ENCODE measurements at places on chromosomes 11 and 22. TPM values are rescaled to one million over a fixed set of nuclear protein-coding genes. Genes with fewer than 3 reads are reported as not detected.

- DNase-seq, result peak; percentile 59
Measured at GRCh38 chr11:20355221-20356219, 8.0 kb upstream of the HTATIP2 start.

- peak; percentile 45 for DNase-seq
Measured at GRCh38 chr11:57474803-57475115, 14.4 kb downstream of the RTN4RL2 start.

DNA sequence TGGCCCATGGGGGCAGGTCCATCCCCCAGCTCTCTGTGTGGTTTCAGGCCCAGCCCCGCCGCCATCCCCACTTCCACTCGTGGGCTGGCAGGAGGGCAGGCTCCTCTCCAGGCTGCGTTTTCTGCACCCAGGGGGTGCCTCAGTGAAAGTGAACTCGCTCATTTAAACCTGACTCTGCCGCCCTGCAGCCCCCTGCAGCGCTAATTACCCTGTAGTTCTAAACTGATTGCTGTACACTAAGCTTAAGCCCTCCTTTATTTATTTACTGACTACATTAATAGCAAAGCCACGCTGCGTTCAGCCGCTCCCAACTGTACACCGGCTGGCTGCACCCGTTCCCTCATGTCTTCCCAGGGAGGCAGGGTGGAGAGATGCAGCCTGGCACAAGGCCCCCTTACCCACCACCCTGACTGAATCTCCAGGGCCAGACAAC is 36.6 kb upstream of the NNMT start:
- DNase-seq, result no peak

- no peak for DNase-seq
Measured at GRCh38 chr11:24574461-24574860, 77.6 kb downstream of the LUZP2 start.

GRCh38 chr11:35234460-35235156 is 95.6 kb downstream of the CD44 start:
- DNase-seq, result no peak

DNA sequence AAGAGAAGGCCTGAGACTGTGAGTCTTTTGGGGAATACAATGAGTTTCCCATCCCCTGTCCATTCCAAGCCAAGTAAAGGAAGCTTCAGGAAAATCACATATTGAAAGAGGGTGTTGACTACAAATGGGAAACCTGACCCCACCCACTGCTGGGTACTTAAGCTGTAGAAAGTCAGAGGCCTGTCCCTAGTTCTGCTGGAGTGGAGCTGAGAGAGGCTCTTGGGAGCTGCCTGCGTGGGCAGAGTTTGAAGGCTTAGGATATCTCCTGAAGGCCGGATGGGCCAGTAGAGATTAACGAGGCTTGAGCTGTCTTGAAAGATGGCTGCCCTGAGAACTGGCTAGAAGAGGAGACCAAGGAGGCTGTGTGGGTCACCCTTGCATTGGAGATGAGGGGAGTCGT is 176.2 kb upstream of the NECTIN1 start:
- DNase-seq, result no peak

DNA sequence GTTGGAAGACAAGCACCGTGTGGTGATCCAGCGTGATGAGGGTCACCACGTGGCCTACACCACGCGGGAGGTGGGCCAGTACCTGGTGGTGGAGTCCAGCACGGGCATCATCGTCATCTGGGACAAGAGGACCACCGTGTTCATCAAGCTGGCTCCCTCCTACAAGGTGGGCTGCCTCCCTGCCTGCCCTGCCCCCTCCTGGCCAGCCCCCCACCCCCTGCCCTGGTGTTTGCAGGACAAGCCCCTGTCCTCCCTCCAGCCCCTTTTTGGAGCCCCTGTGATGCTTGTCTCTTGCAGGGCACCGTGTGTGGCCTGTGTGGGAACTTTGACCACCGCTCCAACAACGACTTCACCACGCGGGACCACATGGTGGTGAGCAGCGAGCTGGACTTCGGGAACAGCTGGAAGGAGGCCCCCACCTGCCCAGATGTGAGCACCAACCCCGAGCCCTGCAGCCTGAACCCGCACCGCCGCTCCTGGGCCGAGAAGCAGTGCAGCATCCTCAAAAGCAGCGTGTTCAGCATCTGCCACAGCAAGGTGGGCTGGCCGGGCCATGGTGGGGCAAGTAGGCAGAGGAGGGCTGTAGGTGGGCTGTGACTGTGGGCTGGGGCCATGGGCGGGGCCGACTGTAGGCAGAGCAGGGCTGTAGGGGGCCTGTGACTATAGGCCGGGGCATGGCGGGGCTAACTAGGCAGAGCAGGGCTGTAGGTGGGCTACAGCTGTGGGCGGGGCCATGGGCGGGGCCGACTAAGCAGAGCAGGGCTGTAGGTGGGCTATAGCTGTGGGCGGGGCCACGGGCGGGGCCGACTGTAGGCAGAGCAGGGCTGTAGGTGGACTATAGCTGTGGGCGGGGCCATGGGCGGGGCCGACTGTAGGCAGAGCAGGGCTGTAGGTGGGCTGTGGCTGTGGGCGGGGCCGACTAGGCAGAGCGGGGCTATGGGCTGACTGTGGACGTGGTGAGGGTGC is 13.6 kb downstream of the MUC2 start:
- no peak for DNase-seq

- DNase-seq, result no peak
Measured at GRCh38 chr11:75063741-75064314, 32.8 kb downstream of the OR2AT4 start.

GRCh38 chr11:69293819-69294505 is at the start of gene MYEOV:
MYEOV (plus strand) TSS chr11:69294155; CDS start chr11:69295355, 1,200 bp downstream.
- peak; percentile 50 for DNase-seq

- no peak for DNase-seq
Measured at GRCh38 chr11:15622231-15622890, 507.6 kb downstream of the INSC start.

DNA sequence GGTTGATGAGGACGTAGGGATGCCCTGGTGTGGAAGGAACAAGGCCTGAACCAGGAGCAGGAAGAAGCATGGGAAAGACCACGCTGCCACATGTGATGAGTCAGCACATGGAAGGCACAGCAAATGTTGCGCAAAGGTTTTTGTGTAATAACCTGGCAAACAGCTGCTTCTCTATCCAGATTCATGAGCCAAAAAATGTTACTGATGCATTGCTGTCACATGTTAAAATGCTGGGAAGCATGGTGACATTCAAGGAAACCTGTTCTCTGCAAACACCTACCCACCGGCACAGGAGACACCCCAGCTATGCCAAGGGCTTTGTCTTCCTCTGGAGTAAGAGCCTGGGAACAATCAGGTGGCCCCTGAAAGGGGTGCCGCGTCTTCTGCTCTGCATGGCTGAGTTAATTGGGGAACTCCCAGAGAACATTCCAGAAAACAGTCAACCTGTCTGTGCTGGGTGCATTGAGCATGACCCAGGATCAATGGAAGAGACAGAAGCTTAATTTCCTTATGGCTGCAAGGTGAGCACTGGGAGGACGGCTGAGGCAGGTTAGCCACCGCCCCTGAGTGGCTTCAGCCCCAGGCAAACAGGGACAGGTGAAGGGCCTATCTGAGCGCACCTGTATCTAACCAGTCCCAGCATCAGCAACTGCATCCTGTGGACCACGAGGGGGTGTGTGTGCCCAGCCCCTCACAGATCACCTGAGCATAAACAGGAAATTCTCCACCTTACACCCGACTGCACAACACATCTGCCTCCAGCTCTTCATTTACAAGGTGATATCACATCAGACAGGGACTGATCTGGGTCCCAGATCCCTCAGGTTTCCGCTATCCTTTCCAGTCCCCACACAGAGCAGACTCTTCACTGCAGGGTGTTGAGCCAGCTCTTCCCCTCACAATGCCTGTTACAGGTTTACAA is 108.4 kb downstream of the GGTLC2 start:
- DNase-seq, result no peak

GRCh38 chr11:117772360-117772759 is 24.7 kb downstream of the DSCAML1 start:
- no peak for DNase-seq

- DNase-seq, result no peak
Measured at GRCh38 chr22:49658902-49659280, 168.8 kb downstream of the BRD1 start.

DNA sequence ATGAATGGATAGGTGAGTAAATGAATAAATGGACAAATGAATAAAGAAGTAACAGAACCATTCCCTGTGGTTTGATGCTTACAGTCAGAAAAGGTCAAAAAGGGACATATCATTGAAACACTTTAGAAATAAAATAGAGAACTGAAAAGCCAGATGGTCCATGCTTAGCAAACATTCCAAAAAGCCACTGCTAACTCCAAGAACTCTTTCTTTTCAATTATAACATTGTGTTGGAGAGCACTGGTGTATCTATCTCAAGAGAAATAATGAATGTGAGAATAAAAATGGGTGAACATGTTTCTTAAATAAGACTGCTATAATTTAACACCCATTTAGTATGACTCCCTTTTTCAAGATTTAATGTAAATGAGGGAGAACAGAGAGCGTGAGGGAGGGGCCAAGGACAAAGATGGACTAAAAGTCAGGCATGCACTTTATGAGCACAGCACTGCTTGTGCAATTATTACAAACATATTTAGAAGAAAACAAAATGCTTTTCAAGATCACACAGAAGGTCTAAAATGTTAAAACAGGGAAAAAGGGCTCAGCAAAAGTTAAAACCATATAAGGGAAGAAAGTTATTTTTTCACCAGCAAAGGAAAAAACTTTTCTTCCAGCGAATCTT is 224.3 kb upstream of the PITPNB start:
- DNase-seq, result no peak

DNA sequence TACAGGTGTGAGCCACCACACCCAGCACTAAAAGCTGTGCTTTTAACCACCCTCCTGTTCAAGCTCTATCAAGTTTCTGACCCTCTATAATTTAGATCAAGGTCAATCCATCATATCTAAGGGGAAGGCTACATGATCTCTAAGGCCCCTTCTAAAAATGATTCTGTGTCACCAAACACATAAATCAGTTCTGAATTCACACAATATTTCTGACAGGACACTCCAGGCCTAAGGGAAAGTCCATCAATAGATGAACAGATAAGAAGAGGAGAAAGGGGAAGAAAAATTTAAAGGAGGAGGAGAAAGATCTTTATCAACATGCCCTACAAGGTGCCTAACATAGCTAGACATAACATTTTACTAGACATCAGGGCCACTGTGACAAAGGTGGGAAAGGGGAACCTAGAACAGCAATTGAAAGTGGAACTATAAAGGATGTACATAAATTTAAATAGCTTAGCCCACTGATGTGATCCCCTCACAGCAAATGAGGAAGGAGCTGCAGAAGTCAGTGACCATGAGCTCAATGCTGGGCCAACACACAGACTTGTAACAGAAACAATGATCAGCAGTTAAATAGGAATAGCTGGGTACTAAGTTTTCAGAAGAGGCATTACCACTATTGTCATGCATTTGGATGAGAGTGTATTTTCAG is 4.7 kb downstream of the PRCP start:
- no peak for DNase-seq

DNA sequence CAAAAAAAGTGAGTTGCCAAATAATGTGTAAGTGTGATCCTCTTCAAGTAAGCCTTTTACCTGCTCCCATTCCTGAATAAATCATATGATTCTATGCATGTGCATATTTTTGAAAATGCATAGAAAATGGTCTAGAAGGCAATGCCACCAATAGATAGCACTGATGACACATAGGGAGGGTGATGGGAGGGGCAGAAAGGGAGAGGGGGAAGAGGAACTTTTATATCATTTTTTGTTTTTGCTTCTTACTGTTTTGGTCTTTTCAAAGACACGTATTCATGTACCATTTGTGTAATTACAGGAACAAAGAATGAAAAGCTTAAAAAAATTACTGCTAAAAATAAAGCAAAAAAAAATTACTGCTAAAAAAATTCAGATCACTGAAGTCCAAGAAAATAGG is 60.8 kb downstream of the C11orf58 start:
- DNase-seq, result no peak

GRCh38 chr11:44178381-44178780 is 82.9 kb downstream of the EXT2 start:
- DNase-seq, result no peak

DNA sequence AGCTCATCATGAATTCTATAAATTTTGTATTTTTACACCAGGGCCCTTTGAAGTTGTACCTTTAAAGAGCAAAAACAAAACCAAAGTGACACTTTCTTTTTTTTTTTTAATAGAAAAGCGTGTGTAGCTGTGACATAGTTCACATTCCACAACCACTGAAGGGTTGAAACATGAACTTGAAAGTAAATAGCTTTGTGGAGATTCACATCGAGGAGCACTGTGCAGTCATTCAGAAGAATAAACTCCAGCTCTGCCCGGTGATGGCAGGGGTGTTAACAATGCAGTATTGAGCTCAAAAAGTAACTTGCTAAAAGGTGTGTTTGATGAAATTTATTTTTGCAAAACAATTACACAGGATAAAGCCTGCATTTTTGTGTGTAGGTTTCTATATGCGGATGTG is 1166.2 kb downstream of the TBC1D22A start:
- no peak for DNase-seq

DNA sequence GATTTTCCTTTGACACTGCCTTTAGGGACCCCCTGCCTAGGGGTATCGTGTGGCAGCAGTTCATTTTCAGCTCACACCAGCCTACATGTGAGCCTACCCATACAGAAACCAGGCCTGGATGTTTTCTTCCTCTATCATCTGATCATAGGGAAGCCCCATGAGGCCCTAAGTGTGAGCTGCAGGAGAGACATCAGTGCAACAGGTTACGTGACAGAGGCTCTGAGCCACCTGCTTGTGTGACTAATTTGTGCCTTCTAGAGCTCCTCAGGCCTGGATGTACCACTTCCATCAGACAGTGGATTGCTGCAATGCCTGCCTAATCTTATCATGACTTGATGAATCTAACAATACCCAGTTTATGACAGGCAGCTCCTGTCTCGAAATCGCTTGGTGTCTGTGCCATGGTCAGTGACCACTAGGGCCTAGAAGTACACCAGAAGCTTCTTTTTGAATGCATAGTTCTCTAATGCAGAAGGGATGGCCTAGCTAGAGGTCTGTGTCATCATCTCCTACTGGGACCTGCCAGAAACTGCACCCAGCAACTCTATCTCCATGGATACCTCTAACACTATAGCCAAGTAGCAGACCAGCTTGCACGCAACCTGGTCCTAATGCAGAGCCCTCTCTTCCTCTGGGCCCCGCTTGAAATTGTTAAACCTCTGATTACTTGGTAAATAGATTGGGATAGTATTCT is 109.7 kb upstream of the CLPB start:
- no peak for DNase-seq

- DNase-seq, result no peak
Measured at GRCh38 chr11:3001496-3001895, 9.4 kb upstream of the NAP1L4 start.

GRCh38 chr11:33941637-33942160 is 49.8 kb upstream of the LMO2 start:
- DNase-seq, result no peak

AMOTL1 gene
- 8.4 TPM for total RNA-seq

OR52I1 gene
- not detected for total RNA-seq

PHLDA2 gene
- 1.3 TPM for total RNA-seq
